Forelimb muscle (tissue), 1 donor: ENCODE measurements at places on chromosomes 16 and 17.
A peak's percentile ranks its signal among the peaks of the same experiment; 100 is the strongest.

- DNase-seq: peak; percentile 13
Observed at GRCh38 chr16:16861546-16861945, 482.6 kb downstream of the NPIPA7 start.

- no peak for DNase-seq
Observed at GRCh38 chr17:58480090-58480489, 8.1 kb downstream of the HSF5 start.

DNA sequence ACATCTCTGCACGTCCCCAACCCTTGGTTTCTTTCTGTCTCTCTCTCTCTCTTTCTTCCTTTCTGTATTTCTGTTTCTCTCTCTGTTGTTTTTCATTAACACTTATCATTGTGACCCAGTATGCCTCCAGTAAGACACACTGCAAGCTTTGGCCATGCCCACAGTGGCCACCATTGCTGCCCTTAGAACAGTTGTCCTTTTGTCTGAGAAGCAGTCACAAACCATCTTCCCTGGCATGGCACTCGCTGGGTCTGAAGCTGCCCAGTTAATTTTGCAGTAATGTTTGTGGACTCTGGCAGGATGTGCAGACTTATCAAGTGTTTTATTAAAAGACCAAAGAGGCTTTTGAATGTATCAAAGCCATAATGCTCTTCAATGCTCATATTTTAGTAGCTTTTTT is 146.9 kb downstream of the MSI2 start:
- DNase-seq: no peak

- DNase-seq: peak; percentile 31
Observed at GRCh38 chr17:78664476-78665386, 87.5 kb upstream of the DNAH17 start.

DNA sequence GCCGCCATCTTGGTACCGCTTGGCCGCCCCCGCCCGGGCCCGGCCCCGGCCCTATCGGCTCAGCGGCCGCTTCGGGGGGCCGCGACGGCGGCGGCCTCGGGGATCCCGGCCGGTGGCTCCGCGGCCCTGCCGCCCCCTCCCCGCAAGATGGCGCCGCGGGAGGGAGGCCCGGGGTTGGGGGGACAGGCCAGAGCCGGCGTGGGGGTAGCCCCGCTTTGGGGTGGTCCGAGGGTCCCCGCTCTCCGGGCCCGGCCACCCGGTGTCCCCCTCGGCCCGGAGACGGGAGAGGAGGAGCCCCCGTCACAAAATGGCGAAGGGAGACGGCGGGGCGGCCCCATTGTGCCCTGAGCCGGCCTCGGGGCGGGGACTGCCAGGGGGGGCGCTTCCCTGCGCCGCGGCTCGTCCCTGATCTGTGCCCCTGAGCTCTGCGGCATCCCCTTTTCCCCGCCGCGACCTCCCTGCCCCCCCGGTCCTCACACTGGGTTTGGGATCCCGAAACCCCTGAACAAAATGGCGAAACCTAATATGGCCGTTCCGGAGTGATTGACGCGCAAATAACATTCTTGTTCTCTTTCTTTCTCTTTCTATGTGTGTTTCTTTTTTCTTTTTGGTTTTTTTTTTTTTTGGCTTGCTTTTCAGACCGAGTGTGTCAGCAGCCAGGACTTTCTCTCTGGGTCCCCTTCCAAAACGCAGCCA is 986 bp downstream of the HAPSTR1 start:
- DNase-seq: no peak

DNA sequence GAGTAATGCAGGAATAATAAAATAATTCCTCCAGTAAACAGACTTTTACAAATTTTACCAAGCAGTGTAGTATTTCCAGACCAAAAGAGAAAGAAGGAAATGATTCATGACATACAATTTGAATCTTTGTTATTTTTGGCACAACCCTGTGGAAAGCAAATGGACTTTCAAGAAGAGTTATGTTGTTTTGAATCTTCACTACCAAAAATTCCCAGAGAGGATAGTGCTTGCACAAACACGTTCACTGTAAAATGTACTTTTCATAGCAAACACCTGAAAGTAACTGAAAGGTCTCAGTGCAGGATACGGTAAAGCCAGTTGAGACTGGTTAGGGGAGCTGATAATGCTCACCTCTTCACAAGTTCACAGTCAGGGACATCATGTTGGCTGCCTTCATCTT is 107.1 kb downstream of the USP22 start:
- no peak for DNase-seq

GRCh38 chr17:68868708-68869107 is 86.5 kb downstream of the ABCA8 start:
- DNase-seq: no peak

DNA sequence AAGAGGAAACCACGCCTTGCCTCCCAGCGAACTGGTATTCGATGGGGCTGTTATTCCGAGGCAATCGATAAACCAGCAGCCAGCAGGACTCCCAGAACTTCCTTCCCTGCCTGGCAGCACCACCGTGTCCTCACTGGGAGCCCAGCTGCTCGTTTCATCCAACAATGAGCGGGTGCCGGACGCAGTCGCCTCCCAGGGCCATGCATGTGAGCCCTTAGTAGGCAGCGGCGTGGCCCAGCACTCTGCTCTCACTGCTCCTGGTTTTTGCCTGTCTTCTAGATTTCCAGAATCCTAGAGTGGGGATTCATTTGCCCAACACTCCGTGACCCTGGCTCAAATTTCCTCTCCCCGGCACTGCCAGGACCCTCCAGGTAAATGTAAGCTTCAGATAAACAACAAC is 29.1 kb upstream of the RASD1 start:
- DNase-seq: no peak

DNA sequence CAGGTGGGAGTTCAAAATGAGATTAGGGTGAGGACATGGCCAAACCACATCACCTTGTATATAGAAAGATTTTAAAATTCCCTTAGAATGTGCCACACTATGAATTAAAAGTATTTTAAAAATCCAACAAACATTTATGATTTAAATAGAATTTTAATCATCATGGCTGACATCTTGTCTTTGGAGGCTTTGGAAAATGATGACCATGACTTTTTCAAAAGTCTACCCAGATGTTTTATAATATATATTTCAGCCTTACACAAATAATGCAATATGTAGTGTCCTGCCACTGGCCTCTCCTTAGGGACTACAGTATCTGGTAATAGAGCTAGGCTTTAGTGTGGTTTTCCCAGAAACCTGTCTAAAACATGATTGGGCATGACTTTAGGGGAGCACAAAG is 1353.4 kb upstream of the GOT2 start:
- DNase-seq: no peak

DNA sequence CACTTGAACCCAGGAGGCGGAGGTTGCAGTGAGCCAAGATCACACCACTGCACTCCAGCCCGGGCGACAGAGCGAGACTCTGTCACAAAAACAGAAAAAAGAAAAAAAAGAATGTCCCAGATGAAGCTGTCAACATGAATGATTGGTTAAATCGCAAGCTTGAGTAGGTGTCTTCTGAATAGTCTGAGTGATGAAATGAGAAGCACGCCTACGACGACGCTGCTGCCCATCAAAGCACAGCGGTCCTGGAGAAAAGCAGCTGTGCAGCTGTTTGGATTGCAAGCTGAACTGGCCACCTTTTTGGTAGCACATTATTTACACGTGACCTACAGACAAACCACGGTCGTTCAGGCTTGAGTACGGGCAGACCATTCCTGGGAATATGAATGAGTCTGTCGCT is 12.5 kb downstream of the ADCY9 start:
- DNase-seq: no peak

DNA sequence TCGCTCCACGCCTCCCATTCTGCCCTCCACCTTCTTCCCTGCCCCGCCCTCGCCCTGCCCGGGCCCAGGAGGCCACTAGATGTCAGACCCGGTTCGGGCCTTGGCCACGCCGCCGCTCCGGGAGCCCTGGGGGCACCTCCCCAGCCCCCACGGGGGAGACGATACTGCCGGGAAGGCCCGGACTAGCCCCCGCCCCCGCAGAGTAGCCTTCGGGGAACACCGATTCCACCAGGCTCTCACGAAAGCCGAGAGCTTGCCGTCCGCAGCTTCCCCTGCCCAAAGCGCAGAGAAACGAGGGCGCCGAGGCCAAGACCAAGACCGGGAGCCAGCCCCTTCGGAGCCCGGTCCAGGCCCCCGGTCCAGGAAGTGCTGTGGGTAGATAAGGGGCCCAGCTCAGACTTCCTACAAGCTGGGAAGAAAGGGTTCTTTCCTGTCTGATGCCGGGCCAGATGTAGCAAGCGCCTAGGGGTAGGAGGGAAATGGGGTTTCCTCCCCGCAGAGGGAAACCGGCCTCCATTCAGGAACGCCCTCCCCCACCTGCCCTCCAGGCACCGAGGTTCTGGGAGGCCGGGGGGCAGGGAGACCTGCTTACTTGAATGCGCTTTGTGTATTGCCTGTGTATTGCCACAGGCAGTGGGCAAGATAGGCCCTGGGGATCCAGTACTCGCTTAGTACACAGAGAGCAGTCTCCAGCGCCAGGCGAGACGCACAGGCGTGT is 806 bp upstream of the CYB561 start:
- DNase-seq: no peak

DNA sequence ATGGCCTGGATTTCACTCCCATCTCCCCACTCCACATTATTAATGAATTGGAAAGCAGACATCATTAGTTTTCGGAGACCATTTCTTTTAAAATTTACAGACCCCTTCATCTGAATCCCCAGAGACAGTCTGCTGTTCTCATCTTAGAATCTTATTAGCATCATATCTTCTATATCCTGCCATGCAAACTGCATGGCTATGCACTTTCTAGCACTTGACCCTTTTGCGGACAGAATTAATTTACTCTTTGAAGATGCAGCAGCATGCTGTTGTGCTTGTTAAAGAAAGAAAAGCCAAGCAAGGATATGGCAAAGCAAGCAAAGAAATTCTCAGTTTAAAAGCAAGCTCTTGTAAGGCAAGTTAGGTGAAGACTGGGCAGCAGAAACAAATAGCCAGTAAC is 201.2 kb upstream of the PMFBP1 start:
- no peak for DNase-seq

- no peak for DNase-seq
Observed at GRCh38 chr17:57654040-57654775, 90.9 kb downstream of the CCDC182 start.

GRCh38 chr17:57397402-57397801 is 141.1 kb downstream of the MSI2 start:
- DNase-seq: no peak

DNA sequence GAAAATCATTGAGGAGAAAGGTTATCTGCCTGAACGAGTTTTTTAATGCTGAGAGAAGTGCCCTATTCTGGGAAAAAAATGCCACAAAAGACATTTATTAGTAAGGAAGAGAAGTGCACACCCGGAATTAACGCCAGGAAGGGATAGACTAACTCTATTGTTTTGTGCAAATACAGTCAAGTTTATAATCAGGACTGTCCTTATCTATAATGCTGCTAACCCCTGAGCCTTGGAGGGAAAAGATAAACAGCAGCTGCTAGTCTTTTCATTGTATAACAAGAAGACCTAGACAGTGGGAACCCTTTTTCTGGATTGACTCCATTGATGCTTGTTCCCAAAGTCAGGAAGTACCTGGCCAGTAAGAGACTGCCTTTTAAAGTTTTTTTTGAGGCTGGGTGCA is 26.5 kb downstream of the BCAS3 start:
- no peak for DNase-seq
